ENCODE measurements at places on chromosomes 4 and X.

- no peak for DNase-seq
These were observed 13.3 kb downstream of the CYP4V2 start for GRCh38 chr4:186204686-186205085.

DNA sequence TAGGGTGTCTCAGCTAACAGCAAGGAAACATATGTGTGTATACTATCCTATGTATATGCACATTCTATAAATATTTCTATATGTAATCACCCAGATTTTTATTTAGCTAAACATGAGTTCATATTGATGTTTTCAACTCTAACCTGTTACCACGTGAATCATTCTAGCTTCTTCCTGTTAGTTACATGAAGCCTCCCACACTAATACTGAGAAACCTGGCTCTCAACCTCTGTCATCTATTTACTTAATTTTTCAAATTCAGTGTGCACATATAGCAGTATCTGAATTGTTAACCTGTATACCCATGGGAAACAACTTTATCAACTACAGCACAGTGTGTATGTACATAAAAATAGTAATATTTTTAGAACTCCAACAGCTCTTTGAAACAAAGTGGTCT, 57.3 kb downstream of the KLF8 start:
- DNase-seq, result no peak

- DNase-seq, result no peak
These were observed 53.6 kb downstream of the AWAT2 start for GRCh38 chrX:69996113-69996468.

DNA sequence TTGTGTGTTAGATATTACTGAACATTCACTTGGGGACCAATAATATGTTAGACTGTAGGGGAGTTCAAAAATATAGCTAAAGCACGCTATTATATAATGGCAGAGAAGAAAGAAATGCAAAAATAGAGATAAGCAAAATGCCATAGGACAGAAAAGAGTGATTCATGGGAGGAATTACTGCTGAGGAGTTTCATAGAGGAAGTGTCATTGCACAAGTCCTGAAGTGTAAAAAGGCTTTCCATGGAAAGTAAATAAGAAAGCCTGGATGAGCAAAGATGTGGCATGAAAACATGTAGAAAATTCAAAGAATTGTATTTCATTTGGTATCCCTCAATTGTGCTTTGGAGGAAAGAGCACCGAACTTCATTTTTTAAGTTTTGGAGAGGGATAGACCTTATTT, 14.5 kb downstream of the HMGB2 start:
- DNase-seq, result peak; percentile 59

DNA sequence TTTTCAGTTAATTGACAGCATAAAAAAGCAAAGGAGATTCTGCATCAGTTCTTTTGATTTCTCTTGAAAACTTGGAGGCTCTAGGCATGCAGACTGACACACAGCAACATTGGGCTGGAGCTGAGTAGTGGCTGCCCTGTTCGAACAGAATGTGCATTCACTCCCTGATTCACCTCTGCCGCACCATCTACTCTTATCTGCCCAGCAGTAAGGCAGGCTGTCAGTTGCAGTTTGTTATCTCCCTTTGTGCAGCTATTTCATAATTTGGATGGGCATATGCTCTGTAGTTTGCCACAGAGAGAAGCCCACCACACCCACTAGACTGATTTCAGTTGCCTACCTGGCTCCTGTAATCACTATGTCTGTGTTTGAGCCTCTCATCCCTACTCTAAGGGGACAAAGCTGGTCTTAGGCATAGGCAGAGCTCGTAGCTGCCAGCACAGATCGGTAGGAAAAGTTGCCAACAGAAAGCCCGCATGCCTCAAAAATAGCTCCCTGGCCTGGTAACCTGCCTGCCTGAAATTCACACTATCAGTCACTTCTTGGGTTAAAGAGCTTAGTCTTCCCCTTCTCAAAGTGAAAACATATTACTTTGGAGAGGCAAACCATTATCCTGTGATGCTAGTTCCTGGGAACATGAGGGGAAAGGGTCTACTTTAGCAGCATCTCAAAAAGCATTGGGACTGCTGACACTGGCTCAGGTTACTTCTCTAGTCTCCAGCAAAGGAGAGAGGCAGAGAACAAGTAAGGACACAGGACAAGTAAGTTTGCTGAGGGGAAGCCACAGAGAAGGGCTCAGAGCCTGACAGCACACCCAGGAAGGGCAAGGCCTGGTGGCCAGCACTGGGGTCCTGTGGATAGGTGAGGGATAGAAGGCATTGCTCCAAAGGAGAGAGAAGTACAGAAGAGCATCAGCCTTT, 75.9 kb upstream of the TMEM164 start:
- no peak for DNase-seq

- no peak for DNase-seq
These were observed 44.6 kb upstream of the SHROOM4 start for GRCh38 chrX:50858548-50858947.

DNA sequence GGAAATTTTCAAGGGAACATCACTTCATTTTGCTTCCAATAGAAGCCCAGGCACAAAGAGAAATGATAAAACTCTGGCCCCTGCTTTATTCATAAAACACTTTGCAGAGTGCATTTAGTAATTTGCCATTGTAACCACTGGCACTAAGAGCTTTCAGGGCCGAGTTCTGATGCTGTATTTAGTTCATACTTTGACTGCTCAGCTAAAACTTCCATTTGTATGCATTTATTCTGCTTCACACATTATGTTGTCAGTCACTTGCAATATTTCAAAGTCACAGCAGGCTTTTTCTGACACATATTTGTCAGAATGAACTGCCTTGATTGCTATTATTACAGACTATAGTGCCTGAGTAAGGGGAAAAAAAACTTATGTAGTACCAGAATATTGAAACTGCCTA, 174.3 kb upstream of the ATOH1 start:
- no peak for DNase-seq

- no peak for DNase-seq
These were observed 791.3 kb downstream of the RAB28 start for GRCh38 chr4:12692815-12693214.

DNA sequence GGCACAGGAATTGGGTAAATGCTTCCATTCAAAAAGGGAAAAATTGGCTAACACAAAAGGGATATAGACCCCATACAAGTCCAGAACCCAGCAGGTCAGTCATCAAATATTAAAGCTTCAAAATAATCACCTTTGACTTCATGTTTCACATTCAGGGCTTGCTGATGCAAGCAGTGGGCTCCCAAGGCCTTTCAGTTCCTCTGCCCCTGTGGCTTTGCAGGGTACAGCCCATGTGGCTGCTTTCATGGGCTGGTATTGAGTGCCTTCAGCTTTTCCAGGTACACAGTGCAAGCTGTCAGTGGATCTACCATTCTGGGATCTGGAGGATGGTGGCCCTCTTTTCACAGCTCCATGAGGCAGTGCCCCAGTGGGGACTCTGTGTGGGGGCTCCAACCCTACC, 253.0 kb downstream of the TECRL start:
- no peak for DNase-seq

DNA sequence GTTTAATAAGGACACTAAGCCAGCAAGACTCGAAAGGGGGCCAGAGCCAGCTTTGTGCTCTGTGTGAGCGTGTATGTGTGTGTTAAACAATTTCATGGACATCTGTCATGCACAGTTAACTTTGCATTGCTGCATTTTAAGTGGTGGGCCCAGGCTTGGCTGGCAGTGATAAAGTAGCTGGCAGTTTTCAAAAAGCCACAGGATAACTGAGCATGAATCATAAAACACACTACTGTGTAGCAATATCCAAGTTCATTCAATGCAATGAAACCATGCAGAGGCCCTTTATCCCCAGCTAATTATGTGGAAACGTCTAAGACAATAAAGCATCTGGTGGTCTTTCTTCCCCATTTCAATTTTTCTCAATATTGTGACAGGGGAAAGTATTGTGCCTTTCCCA, 132.9 kb downstream of the NKX6-1 start:
- DNase-seq, result no peak

DNA sequence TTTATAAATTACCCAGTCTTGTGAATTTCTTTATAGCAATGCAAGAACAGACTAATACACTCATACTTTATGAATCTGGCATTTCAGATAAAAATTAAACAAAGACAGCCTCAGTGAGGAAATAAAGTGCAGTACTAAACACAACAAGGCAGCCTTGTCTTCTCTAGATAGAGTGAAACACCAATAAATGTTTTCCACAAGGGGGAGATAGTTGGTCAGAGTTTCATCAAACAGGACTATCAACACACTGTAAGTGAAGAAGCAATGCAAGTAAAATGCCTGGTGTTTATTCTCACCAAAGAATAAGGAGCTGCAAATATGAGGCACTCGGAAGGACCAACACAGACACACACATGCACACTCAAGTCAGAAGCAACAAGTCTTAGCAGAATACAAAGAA, 62.8 kb downstream of the FAM9B start:
- DNase-seq, result peak; percentile 39

- peak; percentile 62 for DNase-seq
These were observed 38.9 kb downstream of the TKTL1 start for GRCh38 chrX:154334496-154334895.

- no peak for DNase-seq
These were observed 973.1 kb upstream of the GRID2 start for GRCh38 chr4:91330555-91331137.

- no peak for DNase-seq
These were observed 44.9 kb downstream of the CLNK start for GRCh38 chr4:10639664-10640063.
